Activated CD4-positive, CD25-positive, alpha-beta regulatory T cell treated with anti-CD3 and anti-CD28 coated beads, Interleukin-2, amount 50 U/mL, for 72 hours (primary cell): ENCODE measurements at places on chromosomes 16 and 17.

GRCh38 chr16:84526794-84527531, 22.5 kb upstream of the MEAK7 start:
- no peak for DNase-seq

- no peak for DNase-seq
These were observed 331.1 kb downstream of the SLC39A11 start for GRCh38 chr17:72761431-72761830.

DNA sequence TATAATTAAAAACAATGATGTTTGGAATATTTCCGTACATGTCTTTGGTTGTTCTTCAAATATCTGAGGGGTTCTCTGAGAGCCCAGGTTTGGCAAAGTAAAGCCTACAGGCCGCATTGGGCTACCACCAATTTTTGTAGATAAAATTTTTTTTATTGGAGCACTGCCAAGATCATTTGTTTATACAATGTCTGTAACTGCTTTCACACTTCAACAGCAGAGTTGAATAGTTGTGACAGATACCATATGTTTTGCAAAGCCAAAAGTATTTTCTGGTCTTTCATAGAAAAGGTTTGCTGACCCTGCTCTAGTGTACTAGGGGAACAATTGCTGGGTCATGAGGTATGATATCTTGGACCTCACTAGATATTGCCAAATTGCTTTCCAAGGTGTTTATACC, 10.5 kb downstream of the PPM1D start:
- no peak for DNase-seq

DNA sequence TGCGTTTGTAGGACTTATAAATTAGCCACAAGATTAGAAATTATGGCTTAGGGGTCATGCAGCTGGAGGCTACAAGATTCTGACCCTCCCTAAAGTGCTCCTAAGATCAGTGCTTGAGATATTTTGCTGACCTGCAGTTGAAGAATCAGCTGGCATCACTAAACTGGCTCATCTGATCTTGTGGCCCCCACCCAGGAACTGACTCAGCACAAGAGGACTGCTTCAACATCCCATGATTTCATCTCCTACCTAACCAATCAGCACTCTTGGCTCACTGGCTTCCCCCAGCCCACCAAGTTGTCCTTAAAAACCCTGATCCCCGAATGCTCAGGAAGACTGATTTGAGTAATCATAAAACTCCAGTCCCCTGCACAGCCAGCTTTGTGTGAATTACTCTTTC, 86.4 kb upstream of the ERCC4 start:
- no peak for DNase-seq

DNA sequence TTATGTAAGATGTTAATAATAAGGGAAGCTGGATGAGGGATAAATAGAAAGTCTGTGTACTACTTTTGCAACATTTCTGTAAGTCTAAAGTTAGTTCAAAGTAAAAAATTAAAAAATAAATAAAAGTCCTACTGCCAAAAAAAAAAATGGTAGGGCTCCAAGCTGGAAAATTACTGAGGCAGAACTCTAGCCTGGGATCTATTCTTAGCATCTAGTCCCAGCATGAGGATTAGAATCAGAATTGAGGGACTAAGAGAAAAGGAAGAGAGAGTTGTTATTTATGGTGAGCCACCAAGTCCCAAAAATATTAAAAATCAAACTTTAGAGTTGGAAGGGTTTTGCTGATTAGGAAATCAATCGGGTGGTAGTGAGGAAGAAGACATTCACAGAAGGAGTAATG, 110.3 kb downstream of the CYB561 start:
- DNase-seq = no peak

GRCh38 chr16:31099860-31100638, 5.5 kb upstream of the VKORC1 start:
- DNase-seq = no peak

GRCh38 chr17:48131216-48131824, 23.8 kb downstream of the SNX11 start:
- DNase-seq = peak; percentile 38

GRCh38 chr16:10355589-10355988, 30.3 kb upstream of the ATF7IP2 start:
- DNase-seq = no peak

- peak; percentile 0 for DNase-seq
These were observed 183.0 kb upstream of the FOXF1 start for GRCh38 chr16:86327321-86327720.

GRCh38 chr16:8677481-8677880, 3.1 kb downstream of the ABAT start:
- DNase-seq = no peak

GRCh38 chr17:37844158-37844976, 79.8 kb upstream of the TBC1D3K start:
- peak; percentile 71 for DNase-seq

GRCh38 chr17:65023791-65024190, 32.7 kb downstream of the GNA13 start:
- no peak for DNase-seq

GRCh38 chr16:12225255-12225654, 248.7 kb downstream of the SNX29 start:
- DNase-seq = no peak

GRCh38 chr16:25256695-25257469, 763 bp downstream of the ZKSCAN2 start:
- DNase-seq = no peak

GRCh38 chr16:87648236-87648635, 45.9 kb downstream of the JPH3 start:
- no peak for DNase-seq

- no peak for DNase-seq
These were observed 50.2 kb upstream of the WSCD1 start for GRCh38 chr17:6019959-6020358.

DNA sequence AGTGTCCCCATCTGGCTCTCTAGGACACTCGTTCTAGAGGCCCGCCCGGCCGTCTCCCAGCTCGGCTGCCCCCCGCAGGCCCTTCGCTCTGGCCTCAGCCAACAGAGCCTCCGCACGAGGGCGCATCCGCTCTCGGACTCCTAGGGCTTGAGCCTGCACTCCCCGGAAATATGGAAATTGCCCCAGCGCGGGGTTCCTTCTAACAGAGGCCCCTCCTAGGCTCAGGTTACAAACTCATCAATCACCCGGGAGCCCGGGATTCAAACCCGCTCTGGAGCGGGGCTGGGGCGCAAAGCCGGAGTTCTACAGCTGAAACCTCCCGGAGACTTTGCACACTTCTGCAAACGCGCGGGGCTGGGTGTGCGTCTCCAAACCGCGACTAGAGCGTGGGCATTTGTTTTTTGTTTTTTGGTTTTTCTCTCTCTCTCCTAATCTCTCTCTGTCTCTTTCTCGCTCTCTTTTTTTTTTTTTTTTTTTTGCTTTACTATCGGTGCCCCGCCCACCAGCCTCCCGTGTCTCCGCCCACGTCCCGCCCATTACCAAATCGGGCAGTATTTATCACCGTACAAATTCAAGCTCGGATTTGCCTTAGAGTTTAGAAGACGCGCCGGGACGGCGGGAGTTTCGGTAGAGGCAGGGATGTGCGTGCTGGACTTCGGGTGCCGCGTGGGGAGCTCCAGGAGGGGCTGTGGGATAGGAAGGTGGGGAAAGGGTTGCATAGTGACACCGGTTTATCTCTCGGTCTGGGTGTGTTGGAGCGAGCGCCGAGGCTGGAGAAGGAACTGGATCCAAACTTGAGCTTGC, 2.4 kb upstream of the FOXL1 start:
- no peak for DNase-seq

- no peak for DNase-seq
These were observed 38.5 kb downstream of the OTOA start for GRCh38 chr16:21702276-21702675.

DNA sequence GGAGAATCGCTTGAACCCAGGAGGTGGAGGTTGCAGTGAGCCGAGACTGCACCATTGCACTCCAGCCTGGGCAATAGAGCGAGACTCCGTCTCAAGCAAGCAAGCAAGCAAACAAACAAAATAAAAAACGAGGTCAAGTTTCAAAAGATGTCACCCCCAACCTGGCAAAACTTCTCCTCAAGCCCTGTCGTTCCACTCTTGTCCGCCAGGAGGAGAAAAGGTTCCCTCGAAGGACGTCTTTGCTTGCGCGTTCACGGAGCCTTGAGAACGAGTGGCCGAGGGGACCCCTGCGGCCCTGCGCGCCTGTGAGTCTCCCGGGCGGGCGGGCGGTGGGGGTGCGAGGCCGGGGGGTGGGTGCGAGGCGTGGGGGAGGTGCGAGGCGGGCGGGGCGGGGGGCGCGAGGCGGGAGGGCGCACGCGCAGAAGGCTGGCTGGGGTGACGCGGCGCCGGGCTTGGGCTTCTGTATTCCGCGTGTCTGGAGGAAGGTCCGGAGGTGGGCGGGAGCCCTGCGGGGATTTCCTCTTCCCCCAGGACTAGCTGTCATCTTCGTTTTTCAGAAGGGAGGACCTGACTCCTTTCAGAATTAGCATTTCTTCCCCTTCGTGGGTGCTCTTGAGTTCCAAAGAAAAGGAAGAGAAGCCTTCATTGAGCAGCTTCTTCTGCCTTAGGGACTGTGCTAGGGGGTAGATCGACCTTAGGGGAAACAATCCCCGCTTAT, 3.7 kb downstream of the SLC52A1 start:
- DNase-seq = peak; percentile 81

- no peak for DNase-seq
These were observed 26.4 kb downstream of the RNF43 start for GRCh38 chr17:58390884-58391283.

GRCh38 chr16:89475144-89475543, 15.2 kb downstream of the ANKRD11 start:
- no peak for DNase-seq

GRCh38 chr16:60642956-60643355, 1393.3 kb downstream of the CDH8 start:
- no peak for DNase-seq

GRCh38 chr17:48011405-48012150, 26.0 kb downstream of the COPZ2 start:
- no peak for DNase-seq

GRCh38 chr16:8632675-8633182, 11.2 kb downstream of the METTL22 start:
- DNase-seq = no peak

GRCh38 chr16:82396509-82396908, 226.5 kb upstream of the MPHOSPH6 start:
- DNase-seq = no peak

DNA sequence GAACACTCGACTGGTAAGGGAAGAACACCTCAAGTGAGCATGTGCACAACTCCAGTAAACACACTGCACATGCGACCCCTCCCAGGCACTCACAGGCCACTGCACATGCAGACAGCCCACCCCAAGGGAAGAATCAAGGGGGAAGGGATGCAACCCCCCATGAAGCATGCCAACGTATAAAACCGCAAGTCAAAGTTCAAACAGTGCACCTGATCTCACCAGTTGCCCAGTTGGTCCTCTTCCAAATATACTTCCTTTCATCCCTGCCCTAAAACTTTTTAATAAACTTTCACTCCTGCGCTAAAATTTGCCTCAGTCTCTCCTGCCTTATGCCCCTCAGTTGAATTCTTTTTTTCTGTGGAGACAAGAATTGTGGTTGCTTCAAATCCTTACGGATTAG, 51.0 kb upstream of the TOM1L1 start:
- DNase-seq = no peak
